ENCODE measurements at places on chromosomes 2 and 18.

GRCh38 chr2:6159606-6160005, 467.4 kb downstream of the SOX11 start:
- no peak for DNase-seq

- no peak for DNase-seq
Measured at GRCh38 chr2:197354169-197354558, 43.6 kb upstream of the ANKRD44 start.

- DNase-seq: no peak
Measured at GRCh38 chr2:105924271-105924670, 179.6 kb downstream of the NCK2 start.

DNA sequence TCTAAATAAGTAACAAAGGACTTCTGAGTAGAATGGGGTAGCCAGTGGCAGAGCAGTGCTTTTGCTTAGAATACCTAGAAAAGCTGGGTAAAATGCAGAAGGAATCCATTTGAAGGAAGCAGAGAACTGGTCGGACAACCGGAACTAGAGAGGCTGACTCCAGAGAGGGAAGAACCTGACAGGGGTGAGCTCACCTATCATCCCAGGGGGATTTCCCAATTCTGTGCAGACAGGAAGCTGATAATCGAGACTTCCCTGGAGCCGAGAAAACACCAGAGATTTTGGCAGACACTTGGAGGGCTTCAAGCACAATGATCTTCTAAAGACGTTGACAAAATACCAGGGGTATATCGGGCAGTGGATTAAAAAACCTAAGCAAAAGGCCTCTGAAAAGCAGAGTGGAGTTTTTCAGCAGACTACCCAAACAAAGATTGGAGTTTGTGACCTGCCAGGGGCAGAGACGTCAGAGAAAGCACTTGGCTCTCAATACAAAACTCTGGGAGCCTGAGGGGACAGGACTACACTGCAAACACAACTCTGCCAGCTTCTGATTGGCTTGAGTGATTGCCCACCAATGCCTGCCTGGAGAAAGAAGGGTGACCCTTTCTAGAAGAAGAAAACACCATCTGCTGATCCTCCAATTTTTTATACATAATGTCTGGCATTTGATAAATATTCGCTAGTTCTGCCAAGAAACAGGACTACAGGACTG, 67.5 kb upstream of the TTN start:
- no peak for DNase-seq

GRCh38 chr2:46267616-46268015, 29.6 kb upstream of the EPAS1 start:
- DNase-seq: no peak

DNA sequence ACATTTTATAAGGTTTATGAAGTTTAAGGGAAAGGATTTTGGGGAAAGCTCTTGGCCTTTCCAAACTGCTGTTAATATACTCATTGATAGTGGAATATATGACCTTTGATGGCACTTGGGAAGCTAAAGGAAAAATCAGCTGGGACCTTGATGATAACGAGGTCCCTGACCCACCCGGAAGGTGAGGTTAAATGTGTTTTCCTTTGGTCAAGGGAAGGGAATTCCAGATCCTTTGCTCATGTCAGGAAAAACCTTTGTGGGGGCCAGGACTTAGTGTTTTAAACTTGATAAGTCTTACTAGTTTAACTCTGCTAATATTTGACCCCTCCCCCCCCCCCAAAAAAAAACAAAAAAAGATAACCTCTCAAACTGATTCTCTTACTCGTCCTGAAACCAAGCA, 50.7 kb downstream of the CRIM1 start:
- no peak for DNase-seq

- no peak for DNase-seq
Measured at GRCh38 chr2:69554981-69555380, 88.6 kb downstream of the AAK1 start.

All from left kidney (tissue), 8 donors.